ENCODE measurements at places on chromosomes 4 and X. TPM values are rescaled to one million over a fixed set of nuclear protein-coding genes. Genes with fewer than 3 reads are reported as not detected.

DNA sequence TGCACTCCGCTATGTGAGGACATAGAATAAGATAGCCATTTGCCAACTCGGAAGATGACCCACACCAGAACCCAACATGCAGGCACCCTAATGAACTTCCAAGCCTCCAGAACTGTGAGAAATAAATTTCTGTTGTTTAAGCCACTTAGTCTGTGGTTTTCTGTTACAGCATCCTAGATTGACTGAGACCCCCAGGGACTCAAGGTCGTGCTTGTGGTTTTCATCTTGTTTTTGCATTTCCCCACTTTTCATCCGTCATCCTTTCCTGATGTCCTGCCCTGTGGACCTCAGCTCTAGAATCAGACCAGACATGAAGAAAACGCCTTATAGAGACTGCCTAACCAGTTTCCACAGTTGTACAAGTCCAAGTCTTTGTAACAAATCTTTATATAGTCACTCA lies 54.4 kb downstream of the MCUB start:
- H3K27me3 ChIP-seq = no peaks in the 10 kb centered on the region
- H3K4me1 ChIP-seq = peaks cover 27% of the 10 kb centered on the region
- no peak overlapping the region for H3K27ac ChIP-seq
- DNase-seq = no peak
- H3K36me3 ChIP-seq = no peaks in the 10 kb centered on the region

GRCh38 chr4:142984871-142985585 lies 138.9 kb upstream of the INPP4B start:
- peaks cover 28% of the 10 kb centered on the region for H3K27me3 ChIP-seq
- H3K4me1 ChIP-seq = no peaks in the 10 kb centered on the region
- no peak for DNase-seq

- no peaks in the 10 kb centered on the region for H3K36me3 ChIP-seq
- H3K4me1 ChIP-seq = no peaks in the 10 kb centered on the region
- H3K27me3 ChIP-seq = no peaks in the 10 kb centered on the region
- no peak for DNase-seq
- H3K27ac ChIP-seq = no peak overlapping the region
Measured at GRCh38 chr4:110869862-110870572, 247.1 kb upstream of the PITX2 start.

- peak overlapping the region; percentile 99 for H3K27ac ChIP-seq
- no peaks in the 10 kb centered on the region for H3K27me3 ChIP-seq
- no peak for DNase-seq
- peak overlapping the region; percentile 77 for H3K4me3 ChIP-seq
Measured at GRCh38 chr4:112288455-112288854, 2.8 kb upstream of the TIFA start.

DNA sequence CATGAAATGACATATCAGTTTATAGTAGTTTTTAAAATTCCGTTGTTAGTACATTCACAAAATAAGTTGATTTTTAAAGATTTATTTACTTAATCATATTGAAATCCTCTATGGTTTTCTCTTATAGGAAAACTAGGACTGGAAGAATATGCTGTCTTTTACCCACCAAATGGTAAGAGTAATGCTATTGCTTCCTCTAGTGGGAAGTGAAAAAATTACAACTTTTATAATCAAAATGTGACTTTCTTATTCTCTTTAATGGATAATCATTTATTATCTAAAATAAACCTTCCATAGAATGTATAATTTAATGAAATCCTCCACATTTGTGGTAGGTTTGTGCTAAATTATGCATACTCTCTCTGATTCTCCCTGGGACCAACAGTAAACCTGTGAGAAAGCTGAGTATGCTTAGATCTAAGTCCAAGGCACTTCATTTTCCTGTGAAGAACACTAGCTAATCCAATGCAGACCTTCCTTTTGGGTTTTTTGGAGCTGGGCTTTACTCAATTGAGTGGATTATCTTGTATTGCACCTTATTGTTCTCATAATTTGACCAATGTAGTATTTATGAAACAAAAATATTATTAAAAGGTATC lies 136.2 kb downstream of the TBC1D19 start:
- no peak overlapping the region for H3K27ac ChIP-seq
- DNase-seq = no peak
- H3K27me3 ChIP-seq = no peaks in the 10 kb centered on the region
- peaks cover 17% of the 10 kb centered on the region for H3K36me3 ChIP-seq
- H3K4me3 ChIP-seq = no peak overlapping the region
- peaks cover 13% of the 10 kb centered on the region for H3K4me1 ChIP-seq

DNA sequence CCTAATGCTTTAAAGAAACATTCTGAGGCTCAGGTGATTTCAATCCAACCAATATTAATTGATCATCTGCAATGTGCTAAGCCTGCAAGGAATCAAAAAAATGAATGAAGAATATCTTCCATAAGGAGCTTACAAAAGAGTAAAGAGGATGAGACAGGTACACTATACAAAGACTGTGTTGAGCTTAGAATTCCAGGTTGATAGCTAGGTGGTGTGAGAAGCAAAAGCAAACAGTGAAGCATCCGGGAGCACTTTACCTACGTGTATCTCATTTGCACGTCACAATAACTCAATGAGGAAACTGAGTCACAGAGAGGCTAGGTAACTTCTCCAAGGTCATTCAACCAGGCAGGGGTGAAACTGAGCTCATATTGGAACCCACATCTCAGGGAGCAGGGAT lies 37.1 kb downstream of the FAM114A1 start:
- H3K36me3 ChIP-seq = no peaks in the 10 kb centered on the region
- no peak overlapping the region for H3K4me3 ChIP-seq
- peaks cover 2% of the 10 kb centered on the region for H3K4me1 ChIP-seq

GRCh38 chrX:124005228-124005627 lies 43.7 kb downstream of the STAG2 start:
- H3K27ac ChIP-seq = peak overlapping the region; percentile 14
- no peaks in the 10 kb centered on the region for H3K27me3 ChIP-seq
- H3K36me3 ChIP-seq = peaks cover 2% of the 10 kb centered on the region
- H3K4me3 ChIP-seq = no peak overlapping the region

- no peaks in the 10 kb centered on the region for H3K4me1 ChIP-seq
- H3K4me3 ChIP-seq = no peak overlapping the region
- H3K36me3 ChIP-seq = no peaks in the 10 kb centered on the region
- H3K27me3 ChIP-seq = no peaks in the 10 kb centered on the region
- no peak overlapping the region for H3K27ac ChIP-seq
Measured at GRCh38 chr4:70405765-70406164, 8.0 kb downstream of the OPRPN start.

DNA sequence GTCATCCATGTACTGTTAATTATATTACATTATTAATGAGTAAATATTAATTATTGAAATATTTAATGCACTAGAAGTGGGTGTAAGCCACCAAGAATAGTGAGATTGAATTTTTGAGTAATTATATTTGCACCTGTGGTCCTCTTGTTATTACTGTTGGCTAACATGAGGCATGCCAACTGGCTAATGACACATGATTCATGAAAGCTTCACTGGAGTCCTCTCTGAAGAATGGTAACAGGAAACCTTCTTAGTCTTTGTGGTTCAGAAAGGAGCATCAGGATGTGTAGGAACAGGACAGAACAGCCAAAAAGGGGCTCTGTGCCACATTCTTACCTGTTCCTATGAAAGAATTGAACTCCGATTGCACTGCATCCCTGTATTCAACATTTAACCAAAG lies 65.2 kb downstream of the SLC4A4 start:
- no peak for DNase-seq
- H3K36me3 ChIP-seq = no peaks in the 10 kb centered on the region
- H3K4me3 ChIP-seq = no peak overlapping the region
- H3K4me1 ChIP-seq = no peaks in the 10 kb centered on the region

DNA sequence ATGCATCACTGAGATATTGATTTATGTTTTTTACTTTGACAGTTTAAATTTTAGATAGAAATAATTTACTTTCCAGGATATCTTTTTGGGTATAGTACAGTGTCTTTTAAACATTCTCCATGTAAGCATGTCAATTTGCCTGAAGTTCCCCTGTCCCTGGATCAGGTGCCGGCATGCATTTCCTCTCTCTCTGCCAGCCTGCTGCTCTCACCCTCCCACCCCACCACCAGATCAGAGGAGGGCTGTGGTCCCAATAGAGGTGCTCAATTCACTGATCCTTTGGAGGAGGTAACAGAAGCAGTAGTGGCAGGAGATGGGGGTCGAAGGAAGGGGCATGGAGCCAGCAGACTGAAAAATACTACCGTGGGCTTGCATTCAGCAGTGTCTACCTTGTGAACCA lies 28.3 kb upstream of the DSPP start:
- H3K27me3 ChIP-seq = peaks cover 5% of the 10 kb centered on the region
- H3K27ac ChIP-seq = no peak overlapping the region
- DNase-seq = no peak
- no peaks in the 10 kb centered on the region for H3K36me3 ChIP-seq

DNA sequence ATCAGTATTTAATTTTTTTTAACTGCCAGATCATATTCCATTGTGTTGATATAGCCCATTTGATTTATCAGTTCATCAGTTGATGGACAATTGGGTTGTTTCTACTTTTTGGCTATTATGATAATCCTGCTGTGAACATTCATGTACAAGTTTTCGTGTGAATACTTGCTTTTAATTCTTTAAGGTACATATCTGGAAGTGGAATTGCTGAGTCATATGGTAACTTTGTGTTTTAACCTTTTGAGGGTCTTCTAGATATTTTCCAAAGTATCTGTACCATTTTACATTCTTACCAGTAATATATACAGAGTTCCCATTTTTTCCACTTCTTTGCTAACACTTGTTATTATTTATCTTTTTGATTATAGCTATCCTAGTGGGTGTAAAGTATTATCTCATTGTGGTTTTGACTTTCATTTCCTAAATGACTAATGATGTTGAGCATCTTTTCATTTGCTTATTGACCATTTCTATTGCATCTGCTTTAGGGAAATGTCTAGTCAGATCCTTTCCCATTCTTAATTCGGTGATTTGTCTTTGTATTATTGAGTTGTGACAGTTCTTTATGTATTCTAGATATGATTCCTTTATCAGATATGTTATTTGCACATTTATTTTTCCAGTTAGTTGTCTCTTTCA lies 75.2 kb upstream of the NUDT6 start:
- no peak for DNase-seq
- no peaks in the 10 kb centered on the region for H3K27me3 ChIP-seq
- no peak overlapping the region for H3K27ac ChIP-seq
- H3K4me1 ChIP-seq = peaks cover 4% of the 10 kb centered on the region
- peaks cover 4% of the 10 kb centered on the region for H3K36me3 ChIP-seq

- peak overlapping the region; percentile 36 for H3K4me3 ChIP-seq
- no peaks in the 10 kb centered on the region for H3K27me3 ChIP-seq
- H3K27ac ChIP-seq = no peak overlapping the region
- DNase-seq = no peak
Measured at GRCh38 chrX:24506082-24506481, 41.0 kb downstream of the PDK3 start.

GRCh38 chrX:48833542-48834138 lies 1.8 kb downstream of the PCSK1N start:
- H3K4me3 ChIP-seq = peak overlapping the region; percentile 41
- peak overlapping the region; percentile 92 for H3K27ac ChIP-seq
- DNase-seq = no peak
- peaks cover 13% of the 10 kb centered on the region for H3K4me1 ChIP-seq

- H3K36me3 ChIP-seq = no peaks in the 10 kb centered on the region
- no peak overlapping the region for H3K27ac ChIP-seq
Measured at GRCh38 chr4:169107528-169107927, 97.5 kb upstream of the CBR4 start.

- DNase-seq = peak; percentile 78
- H3K27ac ChIP-seq = peak overlapping the region; percentile 95
- no peaks in the 10 kb centered on the region for H3K27me3 ChIP-seq
- peaks cover 21% of the 10 kb centered on the region for H3K4me1 ChIP-seq
Measured at GRCh38 chr4:128810871-128811570, 1.5 kb downstream of the JADE1 start.

DNA sequence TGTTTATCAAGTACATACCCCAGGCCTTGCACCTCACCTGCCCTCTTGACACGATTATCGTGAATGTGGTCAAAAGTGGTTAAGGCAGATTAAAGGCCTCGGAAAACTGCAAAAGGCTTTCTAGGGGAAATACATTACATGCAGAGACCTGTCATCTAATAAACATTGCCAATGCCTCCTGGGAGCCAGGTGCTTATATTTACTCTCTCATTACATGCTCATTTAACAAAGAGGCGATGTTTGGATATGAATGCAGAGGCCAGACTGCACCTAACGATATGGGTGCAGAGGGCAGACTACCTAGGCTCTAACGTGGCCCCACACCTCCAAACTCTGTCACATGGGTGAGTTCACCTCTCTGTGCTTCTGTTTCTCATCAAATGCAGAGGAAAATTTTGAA lies 14.5 kb downstream of the CRMP1 start:
- no peak overlapping the region for H3K4me3 ChIP-seq
- no peak for DNase-seq
- peaks cover 2% of the 10 kb centered on the region for H3K36me3 ChIP-seq

GRCh38 chr4:80255329-80256095 lies 11.0 kb upstream of the FGF5 start:
- H3K4me3 ChIP-seq = no peak overlapping the region
- peaks cover 3% of the 10 kb centered on the region for H3K4me1 ChIP-seq
- peaks cover 71% of the 10 kb centered on the region for H3K27me3 ChIP-seq
- no peaks in the 10 kb centered on the region for H3K36me3 ChIP-seq

DNA sequence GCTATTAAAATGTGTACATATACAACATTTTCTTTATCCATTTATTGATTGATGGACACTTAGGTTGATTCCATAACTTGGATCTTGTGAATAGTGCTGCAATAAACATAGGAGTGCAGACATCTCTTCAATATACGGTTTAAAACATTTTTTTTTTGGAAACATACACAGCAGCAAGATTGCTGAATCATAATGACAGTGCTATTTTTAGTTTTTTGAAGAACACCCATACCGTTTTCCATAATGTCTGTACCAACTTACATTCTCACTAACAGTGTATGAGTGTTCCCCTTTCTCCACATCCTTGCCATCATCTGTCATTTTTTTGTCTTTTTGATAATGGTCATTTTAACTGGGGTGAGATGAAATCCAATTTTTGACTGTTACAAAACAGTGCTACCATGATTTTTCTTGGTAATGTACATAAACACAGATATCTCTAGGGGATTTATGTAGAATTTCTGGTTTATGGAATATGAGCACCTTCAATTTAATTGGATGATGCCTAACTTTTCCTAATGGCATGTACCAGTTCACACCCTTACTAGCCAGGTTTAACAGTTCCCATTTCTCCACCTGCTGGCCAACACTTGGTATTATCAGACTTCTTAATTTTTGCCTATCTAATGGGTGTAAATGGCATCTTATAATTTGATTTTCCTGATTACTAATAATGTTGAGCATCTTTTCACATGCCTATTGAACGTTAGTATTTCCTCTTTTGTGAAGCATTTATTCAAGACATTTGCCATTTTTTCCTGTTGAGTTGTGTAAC lies 21.0 kb upstream of the TMSB15B start:
- DNase-seq = no peak
- H3K27me3 ChIP-seq = no peaks in the 10 kb centered on the region
- H3K4me3 ChIP-seq = no peak overlapping the region
- no peak overlapping the region for H3K27ac ChIP-seq
- H3K4me1 ChIP-seq = peaks cover 21% of the 10 kb centered on the region
- H3K36me3 ChIP-seq = no peaks in the 10 kb centered on the region

GRCh38 chrX:40883021-40883619 lies 147.8 kb upstream of the MED14 start:
- peaks cover 2% of the 10 kb centered on the region for H3K4me1 ChIP-seq
- no peak overlapping the region for H3K27ac ChIP-seq
- H3K36me3 ChIP-seq = no peaks in the 10 kb centered on the region
- DNase-seq = no peak
- H3K27me3 ChIP-seq = no peaks in the 10 kb centered on the region

ADH4 gene
- not detected for total RNA-seq

KLKB1 gene
- total RNA-seq = 1.5 TPM

TMEM128 gene
- 9.0 TPM for total RNA-seq

TMEM31 gene
- total RNA-seq = not detected

FRMPD3 gene
- 0.17 TPM for total RNA-seq
